Activated T-helper 1 cell treated with anti-CD3 and anti-CD28 coated beads, Interleukin-12 subunit alpha, Interleukin-12 subunit beta, Interleukin-2, Interleukin-4 antibody, amounts not matched to agents 30 ng/mL and 10 ng/mL and 1 ng/mL, durations not matched to agents 14 hours and 24 hours and 36 hours (primary cell): ENCODE measurements at places on chromosomes 4 and X.

DNA sequence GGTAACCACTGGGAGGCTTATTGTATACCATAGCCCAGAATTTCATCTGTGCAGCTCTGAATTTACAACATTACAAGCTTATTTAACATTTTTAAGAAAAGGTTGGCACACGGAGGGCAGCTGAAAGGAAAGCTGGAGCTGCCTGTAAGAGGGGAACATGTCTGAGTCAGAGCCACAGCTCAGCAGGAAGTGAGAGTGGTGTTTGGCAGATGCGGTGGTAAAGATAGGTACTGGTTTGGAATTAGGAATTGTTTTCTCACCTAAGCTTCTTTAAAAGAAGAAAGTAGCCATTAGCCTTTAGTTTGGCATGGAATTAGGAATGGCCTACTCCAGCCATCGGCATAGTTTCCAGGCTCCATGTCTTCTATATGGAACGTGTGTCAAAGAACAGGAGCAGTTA, 172.5 kb upstream of the ANXA3 start:
- H3K4me1 ChIP-seq = no peaks in the 10 kb centered on the region
- no peak for DNase-seq
- H3K27ac ChIP-seq = no peak overlapping the region
- no peaks in the 10 kb centered on the region for H3K36me3 ChIP-seq
- no peaks in the 10 kb centered on the region for H3K27me3 ChIP-seq

DNA sequence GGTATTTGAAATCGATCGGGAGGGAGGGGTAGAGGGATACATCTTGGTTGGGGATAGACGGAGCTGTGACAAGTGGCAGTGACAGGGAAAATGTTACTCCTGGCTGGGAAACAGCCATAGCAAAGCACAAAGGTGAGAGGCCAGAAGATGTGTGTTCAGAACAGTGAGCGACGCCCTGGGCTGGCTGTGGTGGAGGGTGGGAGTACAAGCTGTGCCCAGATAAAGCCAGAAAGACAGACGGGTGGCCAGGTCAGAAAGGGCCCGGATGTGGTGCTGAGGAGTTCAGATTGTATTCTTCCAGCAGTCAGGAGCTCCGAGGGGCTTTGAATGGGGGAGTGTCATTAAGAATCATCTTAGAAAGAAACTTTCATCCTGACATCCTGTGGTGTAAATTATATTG, 27.9 kb downstream of the CCDC149 start:
- DNase-seq = no peak
- no peak overlapping the region for H3K4me3 ChIP-seq
- H3K27me3 ChIP-seq = peaks cover 2% of the 10 kb centered on the region
- H3K4me1 ChIP-seq = no peaks in the 10 kb centered on the region
- no peaks in the 10 kb centered on the region for H3K36me3 ChIP-seq

GRCh38 chr4:78386679-78387078, 164.9 kb upstream of the ANXA3 start:
- H3K27me3 ChIP-seq = peaks cover 9% of the 10 kb centered on the region
- H3K4me1 ChIP-seq = no peaks in the 10 kb centered on the region
- DNase-seq = no peak
- no peak overlapping the region for H3K4me3 ChIP-seq
- no peak overlapping the region for H3K27ac ChIP-seq

GRCh38 chr4:75904076-75904475, 1.8 kb upstream of the PPEF2 start:
- H3K4me3 ChIP-seq = no peak overlapping the region
- H3K27ac ChIP-seq = no peak overlapping the region
- no peak for DNase-seq
- H3K36me3 ChIP-seq = no peaks in the 10 kb centered on the region

GRCh38 chrX:15242899-15243555, 26.9 kb downstream of the ASB9 start:
- no peaks in the 10 kb centered on the region for H3K36me3 ChIP-seq
- no peaks in the 10 kb centered on the region for H3K27me3 ChIP-seq
- no peak for DNase-seq
- no peak overlapping the region for H3K4me3 ChIP-seq
- H3K4me1 ChIP-seq = no peaks in the 10 kb centered on the region

GRCh38 chr4:3299976-3300671, 7.3 kb downstream of the RGS12 start:
- no peak overlapping the region for H3K4me3 ChIP-seq
- H3K36me3 ChIP-seq = peaks cover 2% of the 10 kb centered on the region
- no peak overlapping the region for H3K27ac ChIP-seq
- DNase-seq = no peak
- peaks cover 27% of the 10 kb centered on the region for H3K27me3 ChIP-seq

DNA sequence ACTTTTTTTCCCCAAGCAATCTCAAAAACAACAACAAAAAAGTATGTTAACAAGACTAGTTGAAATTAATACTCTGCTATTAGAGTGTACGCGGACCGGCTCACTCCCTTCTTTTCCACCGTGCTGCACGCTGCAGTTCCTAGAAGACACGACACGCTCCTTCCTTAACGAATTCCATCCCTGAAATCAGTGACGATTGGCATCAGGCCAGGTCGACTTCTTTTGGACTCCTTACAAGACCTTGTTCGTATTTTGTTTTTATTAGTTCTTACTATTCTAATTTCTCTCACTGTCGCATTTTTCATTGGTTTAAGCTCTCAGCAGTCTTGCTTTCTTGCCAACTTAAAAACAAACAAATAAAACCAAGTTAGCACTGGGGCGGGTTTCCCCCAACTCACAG, 175.8 kb upstream of the PITX2 start:
- H3K27me3 ChIP-seq = no peaks in the 10 kb centered on the region
- no peaks in the 10 kb centered on the region for H3K36me3 ChIP-seq
- no peaks in the 10 kb centered on the region for H3K4me1 ChIP-seq
- no peak for DNase-seq
- H3K27ac ChIP-seq = no peak overlapping the region

DNA sequence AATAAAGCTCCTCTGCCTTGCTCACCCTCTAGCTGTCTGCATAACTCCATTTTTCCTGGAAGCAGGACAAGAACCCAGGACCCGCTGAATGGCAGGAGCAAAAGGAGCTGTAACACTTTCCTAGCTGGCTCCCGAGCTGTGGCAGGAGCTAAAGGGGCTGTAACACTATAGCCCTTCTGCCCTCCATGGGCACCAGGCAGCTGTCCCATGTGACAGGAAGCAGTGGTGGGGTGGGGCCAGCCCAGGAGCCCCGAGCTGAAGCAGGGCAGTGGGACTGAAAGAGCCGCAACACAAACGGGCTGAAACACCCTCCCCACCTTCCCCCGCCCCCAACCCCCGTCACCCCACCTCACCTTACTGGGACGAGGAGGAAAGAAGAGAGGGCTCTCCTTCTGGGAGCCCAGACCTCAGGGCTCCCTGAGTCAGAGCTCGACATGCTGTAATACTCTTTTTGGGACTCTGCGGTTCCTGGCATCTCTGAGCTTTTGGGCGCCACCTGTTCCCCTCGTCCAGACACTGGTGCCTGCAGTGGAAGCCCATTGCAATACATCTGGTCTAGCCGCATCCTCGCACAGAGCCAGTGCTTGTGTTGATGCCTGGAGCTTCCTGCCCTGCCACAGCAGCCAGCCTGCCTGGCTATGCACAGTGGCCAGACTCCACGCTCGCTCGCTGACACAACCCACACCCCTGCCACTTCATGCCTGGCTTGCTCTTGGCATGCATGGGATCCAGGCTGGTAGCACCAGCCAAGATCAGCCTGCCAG, 39.4 kb downstream of the PPM1K start:
- H3K27me3 ChIP-seq = no peaks in the 10 kb centered on the region
- no peaks in the 10 kb centered on the region for H3K36me3 ChIP-seq
- peaks cover 6% of the 10 kb centered on the region for H3K4me1 ChIP-seq
- no peak overlapping the region for H3K27ac ChIP-seq

DNA sequence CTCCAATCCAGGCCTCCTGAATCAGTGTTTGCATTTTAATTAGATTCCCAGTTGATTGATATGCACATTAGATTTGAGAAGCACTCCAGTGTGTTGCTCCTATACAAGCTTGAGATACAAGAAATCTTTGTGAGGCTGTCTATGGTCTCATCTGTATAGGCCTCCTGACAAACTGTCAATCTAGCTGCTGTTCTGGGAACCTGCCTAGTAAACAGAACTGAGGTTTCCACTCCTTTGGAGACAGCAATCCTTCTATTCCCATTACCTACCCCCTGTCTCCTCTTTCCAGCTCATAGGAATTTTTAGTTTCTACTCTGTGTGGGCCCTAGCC, 306.1 kb upstream of the EMCN start:
- DNase-seq = no peak
- H3K4me1 ChIP-seq = peaks cover 40% of the 10 kb centered on the region
- H3K27me3 ChIP-seq = no peaks in the 10 kb centered on the region
- no peak overlapping the region for H3K27ac ChIP-seq
- H3K36me3 ChIP-seq = no peaks in the 10 kb centered on the region

GRCh38 chr4:54509057-54509456, 148.7 kb upstream of the KIT start:
- peaks cover 1% of the 10 kb centered on the region for H3K27me3 ChIP-seq
- H3K4me1 ChIP-seq = no peaks in the 10 kb centered on the region
- no peak for DNase-seq
- H3K27ac ChIP-seq = no peak overlapping the region

- H3K4me3 ChIP-seq = no peak overlapping the region
- DNase-seq = no peak
- peaks cover 4% of the 10 kb centered on the region for H3K27me3 ChIP-seq
- H3K36me3 ChIP-seq = no peaks in the 10 kb centered on the region
- H3K27ac ChIP-seq = no peak overlapping the region
Measured at GRCh38 chr4:25984796-25985195, 70.8 kb downstream of the SMIM20 start.

GRCh38 chr4:122602277-122603142, 18.4 kb downstream of the IL21 start:
- H3K4me1 ChIP-seq = peaks cover 43% of the 10 kb centered on the region
- DNase-seq = no peak
- H3K36me3 ChIP-seq = peaks cover 11% of the 10 kb centered on the region
- H3K27me3 ChIP-seq = no peaks in the 10 kb centered on the region
- peak overlapping the region; percentile 54 for H3K4me3 ChIP-seq

DNA sequence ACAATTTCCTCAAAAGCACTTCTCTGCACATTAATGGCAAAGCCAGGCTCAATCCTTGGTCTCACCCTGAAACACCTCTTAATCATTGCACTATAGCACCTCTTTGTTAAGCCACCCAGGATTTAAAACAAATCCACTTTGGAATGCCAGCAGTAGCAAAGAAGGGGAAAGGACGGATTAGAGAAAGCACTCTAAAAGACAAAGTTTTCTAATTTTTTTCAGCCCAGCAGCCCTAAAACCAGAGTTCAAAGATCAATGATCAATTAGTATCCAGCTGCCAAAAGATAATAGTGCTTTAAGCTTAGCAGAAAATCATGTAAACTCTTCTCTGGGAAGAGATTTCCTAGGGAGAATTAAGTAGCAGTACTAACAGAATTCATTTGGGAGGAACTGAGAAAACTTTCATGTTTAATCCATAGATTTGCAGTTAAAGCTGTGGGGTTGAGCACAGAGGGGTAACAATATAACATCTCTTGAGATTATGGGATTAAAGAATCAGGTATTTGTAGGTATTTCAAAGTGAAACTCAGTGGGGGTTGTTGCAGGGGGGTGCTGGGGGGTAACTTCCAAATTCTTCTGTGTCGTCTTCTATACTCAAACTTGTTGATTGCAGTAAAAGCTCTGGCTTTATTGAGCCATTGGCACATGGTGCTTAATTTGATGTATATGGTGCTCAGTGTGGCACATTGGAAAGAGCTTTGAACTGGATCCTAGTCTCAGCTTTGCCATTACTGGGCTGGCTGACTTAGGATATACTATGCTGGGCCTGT, 61.8 kb downstream of the LRRC66 start:
- no peaks in the 10 kb centered on the region for H3K27me3 ChIP-seq
- H3K4me1 ChIP-seq = no peaks in the 10 kb centered on the region
- H3K4me3 ChIP-seq = no peak overlapping the region
- DNase-seq = no peak
- no peaks in the 10 kb centered on the region for H3K36me3 ChIP-seq

- no peak for DNase-seq
- H3K4me3 ChIP-seq = no peak overlapping the region
- no peak overlapping the region for H3K27ac ChIP-seq
Measured at GRCh38 chr4:137427411-137427810, 104.9 kb downstream of the PCDH18 start.

GRCh38 chrX:153499341-153499740, 4.6 kb downstream of the BGN start:
- H3K4me3 ChIP-seq = no peak overlapping the region
- H3K27ac ChIP-seq = no peak overlapping the region
- no peak for DNase-seq
- H3K4me1 ChIP-seq = no peaks in the 10 kb centered on the region
- no peaks in the 10 kb centered on the region for H3K27me3 ChIP-seq

DNA sequence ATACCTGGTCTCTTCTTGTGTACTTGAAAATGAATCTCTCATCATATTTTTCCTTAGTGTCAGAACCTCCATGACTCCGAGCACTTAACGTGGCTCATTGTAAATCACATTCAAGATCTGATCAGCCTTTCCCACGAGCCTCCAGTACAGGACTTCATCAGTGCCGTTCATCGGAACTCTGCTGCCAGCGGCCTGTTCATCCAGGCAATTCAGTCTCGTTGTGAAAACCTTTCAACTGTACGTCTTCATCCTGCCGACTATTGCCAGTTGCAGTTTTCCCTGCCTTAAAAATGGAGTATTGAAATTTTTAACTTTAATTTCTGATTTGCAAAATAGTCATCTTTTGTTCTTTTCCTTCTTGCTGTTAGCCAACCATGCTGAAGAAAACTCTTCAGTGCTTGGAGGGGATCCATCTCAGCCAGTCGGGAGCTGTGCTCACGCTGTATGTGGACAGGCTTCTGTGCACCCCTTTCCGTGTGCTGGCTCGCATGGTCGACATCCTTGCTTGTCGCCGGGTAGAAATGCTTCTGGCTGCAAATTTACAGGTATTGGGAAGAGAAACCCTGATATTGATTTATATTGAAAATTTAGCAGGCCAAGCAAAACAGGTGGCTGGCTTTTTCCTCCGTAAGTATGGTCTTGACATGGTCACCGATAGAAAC, 42.4 kb upstream of the MSANTD1 start:
- no peak overlapping the region for H3K4me3 ChIP-seq
- DNase-seq = no peak
- peaks cover 37% of the 10 kb centered on the region for H3K36me3 ChIP-seq
- peaks cover 20% of the 10 kb centered on the region for H3K4me1 ChIP-seq
